Cardiac septum (tissue), 1 donor: ENCODE measurements at places on chromosomes 2 and 18. TPM values are rescaled to one million over a fixed set of nuclear protein-coding genes. Genes with fewer than 3 reads are reported as not detected.

DNA sequence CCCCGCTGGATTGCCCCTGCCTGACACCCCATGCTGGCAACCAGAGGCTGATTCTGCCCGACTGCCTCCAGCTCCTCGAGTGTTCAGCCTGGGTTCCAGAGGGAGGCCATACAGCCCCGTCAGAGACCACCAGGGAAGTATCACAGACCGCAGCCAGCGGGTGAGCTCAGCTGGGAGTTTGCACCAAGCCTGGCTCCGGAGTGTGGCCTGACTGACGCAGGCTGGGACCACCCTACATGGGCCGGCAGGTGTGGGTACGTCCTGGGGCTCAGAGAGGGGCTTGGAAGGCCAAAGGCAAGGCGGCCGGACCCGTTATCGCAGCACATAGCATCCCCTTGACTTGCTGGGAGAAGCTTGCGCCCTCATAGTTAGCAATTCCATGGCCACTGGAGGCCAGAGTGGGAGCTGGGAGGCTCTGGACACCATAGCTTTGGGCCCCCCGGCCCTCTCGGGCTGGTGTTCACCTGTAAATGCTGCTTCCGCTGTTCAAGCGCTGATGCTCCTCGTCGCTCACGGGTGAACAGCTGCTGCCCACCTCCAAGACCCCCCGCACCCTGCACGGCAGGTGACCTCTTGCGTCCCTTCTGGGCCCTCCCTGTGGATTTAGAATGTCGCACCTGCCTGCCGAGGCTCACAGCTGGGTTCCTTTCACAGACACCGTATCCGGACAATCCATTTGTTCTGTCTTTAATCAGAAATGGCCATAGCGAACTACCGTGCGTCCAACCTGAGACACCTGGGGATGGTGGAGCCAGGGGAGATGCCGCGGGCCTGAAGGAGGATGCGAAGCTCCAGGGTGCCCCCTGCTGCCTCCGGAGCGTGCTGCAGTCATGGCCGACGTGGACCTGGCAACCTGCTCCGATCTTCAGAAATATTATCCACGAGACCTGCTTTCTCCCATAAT is 31.2 kb upstream of the SLC66A3 start:
- DNase-seq: no peak

DNA sequence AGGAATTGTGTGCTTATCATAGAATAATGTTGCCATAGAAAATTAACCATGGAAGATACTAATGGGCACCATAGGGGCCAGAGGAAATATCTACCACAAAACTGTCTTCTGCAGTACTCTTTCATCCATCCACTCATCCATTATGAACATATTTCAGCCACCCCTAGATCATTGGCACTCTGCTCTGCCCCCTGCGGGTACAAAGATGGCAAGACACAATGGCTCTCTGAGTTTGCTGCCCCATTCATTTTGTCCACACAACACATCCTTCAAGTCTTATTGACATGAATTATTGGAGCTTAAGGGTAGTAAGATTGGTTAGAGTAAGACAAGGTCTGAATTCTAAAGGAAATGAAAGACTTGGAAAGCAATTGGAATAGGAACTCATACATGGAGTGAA is 1224.7 kb upstream of the CELF4 start:
- no peak for DNase-seq

LYG1 gene
- total RNA-seq: 0.57 TPM

GRCh38 chr2:218137514-218137913 is 11.7 kb downstream of the CXCR2 start:
- no peak for DNase-seq

MAP4K4 gene
- total RNA-seq: 135 TPM

GRCh38 chr2:110105608-110106467 is 9.8 kb downstream of the MALL start:
- DNase-seq: no peak

GRCh38 chr2:20917719-20918572 is 95.0 kb upstream of the LDAH start:
- no peak for DNase-seq

DNA sequence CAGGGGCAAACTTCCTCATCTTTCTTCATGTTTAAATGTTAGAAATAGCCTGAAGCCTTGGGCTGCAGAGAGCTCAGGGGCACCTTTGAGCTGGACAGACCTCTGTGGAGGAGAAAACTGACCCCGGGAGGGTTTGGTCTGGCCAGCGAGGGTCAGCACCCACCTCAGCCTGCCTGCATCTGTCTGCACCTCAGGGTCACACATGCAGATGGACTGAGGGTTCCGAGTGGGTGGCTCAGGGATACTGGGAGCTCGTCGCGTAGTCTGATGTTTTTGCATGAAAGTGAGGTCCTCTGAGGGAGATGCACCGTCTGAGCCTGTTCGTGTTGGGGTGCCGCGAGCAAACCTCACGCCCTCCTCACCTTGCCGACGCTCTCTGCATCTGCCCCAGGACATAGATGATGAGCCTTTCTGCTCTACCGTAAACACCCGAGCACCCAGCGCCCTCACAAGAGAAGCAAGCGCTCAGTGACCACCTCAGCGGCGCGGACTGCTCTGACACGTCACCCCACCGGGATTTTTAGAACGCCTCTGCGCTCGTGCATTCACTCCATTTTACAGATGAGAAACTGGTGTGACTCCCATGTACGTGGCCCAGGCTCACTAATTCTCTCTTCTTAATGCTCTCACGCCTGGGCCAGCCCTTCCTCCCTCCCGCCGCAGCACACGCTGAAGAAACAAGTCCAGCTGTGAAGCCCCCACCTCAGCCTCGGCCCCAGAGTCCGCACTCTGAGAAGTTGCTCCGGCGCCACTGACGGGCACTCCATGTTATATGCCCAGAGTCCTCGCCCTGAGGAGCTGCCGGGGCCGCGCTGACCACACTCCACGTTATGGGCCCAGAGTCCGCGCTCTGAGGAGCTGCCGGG is 9.5 kb downstream of the KCNG2 start:
- DNase-seq: no peak

DNA sequence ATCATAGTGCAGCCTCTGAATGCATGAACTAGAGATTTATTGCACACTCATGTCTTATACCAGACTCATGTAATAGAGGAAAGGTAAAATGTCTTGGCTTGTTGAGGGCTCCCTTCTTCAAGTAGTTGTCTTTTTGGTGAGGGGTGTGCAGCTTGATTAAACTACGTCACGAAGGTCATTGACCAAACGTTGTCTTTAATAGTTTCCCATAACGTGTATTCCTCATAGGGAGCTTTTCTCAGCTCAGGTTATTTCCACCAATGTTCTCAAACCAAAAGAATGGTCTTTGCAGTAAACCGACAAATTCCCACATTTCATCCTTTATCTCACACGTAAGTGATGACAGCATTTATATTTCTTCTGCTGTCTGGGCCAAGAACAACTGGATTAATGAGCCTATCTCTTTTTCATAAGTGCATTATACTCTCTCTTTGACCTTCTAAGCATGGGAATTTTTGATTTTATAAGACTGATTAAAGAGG is 547.7 kb upstream of the ZEB2 start:
- no peak for DNase-seq

DNA sequence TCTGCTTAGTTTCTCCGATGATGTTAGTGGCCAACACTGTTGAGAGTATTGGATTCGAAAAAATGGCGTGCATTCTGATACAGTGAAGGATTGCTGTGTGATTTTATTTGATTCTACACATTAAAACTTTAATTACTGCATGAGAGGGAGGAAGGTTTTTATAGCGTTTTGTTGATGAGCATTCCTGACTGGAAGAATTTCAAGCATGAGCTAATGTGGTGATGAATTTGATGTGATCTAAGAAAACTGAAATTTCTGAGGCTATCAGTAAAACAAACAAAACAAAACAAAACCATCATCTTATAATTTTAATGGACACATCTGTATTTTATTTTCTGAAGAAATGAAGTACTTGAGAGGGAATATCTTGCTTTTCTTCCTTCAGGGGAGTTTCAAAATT is 59.6 kb downstream of the ITGB6 start:
- no peak for DNase-seq
